Activated naive CD4-positive, alpha-beta T cell treated with Interleukin-2 at 50 U/mL for 16 hours (primary cell): ENCODE measurements at places on chromosomes 7 and 10.

DNA sequence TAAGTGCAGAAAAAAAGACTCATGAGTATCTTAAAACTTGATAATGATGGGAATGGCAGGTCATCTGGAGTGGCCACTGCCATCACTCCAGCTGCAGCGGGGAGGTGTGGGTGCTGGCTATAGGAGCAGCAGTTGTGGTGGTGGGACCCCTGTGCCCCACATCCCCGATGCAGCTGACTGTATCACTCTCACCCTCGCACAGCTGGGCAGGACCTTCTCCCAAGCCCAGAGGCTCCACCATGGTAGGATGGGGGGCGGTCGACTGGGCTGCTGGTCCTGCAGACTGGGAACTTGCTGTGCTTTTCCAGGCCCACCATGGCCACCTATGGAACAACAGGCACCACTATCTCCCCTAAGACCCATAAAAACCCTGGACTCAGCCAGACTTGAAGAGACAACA lies 844.4 kb downstream of the SORCS1 start:
- DNase-seq, result no peak

DNA sequence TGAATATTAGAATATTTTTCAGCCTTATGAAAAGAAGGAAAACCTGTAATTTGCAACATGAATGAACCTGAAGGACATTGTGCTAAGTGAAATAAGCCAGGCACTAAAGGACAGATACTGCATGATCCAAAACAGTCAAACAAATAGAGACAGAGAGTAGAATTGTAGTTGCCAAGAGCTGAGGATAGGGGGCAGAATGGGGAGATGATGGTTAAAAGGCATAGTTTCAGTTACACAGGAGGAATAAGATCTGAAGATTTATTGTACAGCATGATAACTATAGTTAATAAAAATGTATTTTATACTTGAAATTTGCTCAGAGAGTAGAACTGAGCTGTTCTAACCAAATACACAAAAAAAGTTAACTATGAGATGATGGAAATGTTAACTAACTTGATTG lies 149.0 kb upstream of the TMEM106B start:
- no peak for DNase-seq

- DNase-seq, result no peak
Observed at GRCh38 chr7:98157761-98158160, 51.1 kb downstream of the LMTK2 start.

DNA sequence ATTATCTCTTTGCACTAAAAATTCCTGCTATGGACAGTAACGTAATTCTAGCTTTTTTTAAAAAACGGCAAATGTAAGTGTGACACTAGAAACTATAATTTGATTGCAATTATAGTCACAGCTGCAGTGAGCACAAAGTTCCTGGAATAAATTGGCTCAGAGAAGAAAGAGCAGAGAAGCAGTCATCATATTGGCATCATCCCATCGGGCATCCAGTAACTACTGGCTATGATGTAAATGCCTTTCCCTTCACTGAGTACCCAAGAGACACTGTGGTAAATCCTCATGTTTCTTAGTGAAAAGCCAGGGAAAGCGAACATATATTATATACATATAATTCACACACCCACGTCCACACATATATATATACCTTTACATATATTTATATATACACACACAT lies 43.6 kb downstream of the PIP4K2A start:
- no peak for DNase-seq

DNA sequence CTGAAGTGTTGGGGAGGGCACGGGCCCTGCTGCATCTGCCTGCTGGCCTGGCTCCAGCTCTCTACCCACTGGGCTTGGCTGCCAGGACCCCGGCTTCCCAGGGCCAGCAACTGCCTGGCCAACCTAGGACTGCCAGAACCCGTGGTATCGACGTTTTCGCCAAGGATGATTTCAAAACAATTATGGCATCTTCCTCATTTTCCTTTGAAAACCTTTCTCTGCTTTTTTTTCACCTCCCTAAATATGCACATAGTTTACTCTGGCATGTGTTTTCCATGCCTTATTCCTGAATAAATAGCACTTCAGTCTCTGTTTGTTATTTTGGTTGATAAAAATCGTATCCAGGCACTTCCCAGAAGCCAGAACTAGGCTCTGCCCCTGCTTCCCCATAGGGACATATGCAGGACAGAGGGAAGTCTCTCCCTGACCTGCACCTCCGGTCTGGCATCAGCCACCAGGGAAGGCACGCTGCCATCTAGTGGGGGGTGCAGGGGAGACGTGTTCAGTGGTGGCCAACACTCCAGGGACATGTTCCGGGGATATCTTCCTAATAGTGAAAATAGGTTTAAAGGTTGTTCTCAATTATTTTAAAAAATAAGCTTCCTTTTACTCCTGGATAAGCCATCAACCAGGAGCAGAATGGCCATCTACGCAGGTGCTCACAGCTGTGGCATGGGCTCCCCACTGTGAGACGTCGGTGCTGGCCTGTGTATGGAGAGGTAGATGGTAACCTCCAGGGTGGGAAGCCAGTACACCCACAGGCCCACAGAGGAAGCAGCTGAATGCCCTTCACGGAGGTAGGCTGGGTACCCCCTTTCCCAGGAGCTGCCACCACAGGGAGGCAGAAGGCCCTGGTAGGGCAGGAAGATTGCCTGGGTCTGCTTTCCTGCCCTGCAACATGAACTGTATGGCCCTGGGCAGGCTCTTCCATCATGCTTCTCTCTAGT lies 30.7 kb upstream of the ANTXRL start:
- peak; percentile 61 for DNase-seq
